ENCODE measurements at places on chromosomes 4 and X.

DNA sequence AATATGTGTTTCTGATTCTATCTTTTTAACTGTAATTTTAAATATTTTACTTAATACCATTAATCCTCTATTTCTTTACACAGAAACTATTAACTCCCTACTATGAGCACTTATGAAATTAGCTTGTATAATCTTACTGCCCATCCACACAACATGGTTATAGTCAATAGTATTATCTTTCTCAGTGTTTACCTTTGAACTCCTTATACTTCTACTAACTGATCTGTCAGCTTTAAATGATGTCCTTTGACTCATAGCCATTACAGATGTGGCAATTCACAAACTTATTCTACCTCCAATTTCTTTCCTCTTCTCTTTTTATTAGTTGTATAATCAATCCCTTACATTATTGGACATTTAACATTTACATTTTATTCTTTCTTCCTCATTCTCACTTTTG, 5.5 kb downstream of the SEC31A start:
- no peak for DNase-seq

GRCh38 chr4:77917075-77917474, 54.4 kb downstream of the MRPL1 start:
- no peak for DNase-seq

- peak; percentile 62 for DNase-seq
These were observed 2.0 kb downstream of the ADGRL3 start for GRCh38 chr4:61201961-61202637.

- peak; percentile 92 for DNase-seq
These were observed at the start of gene PLA2G12A for GRCh38 chr4:109729718-109730618. Gene PLA2G12A, minus strand, starts transcription at chr4:109730070. Its CDS starts 261 bp downstream, at chr4:109729809.

DNA sequence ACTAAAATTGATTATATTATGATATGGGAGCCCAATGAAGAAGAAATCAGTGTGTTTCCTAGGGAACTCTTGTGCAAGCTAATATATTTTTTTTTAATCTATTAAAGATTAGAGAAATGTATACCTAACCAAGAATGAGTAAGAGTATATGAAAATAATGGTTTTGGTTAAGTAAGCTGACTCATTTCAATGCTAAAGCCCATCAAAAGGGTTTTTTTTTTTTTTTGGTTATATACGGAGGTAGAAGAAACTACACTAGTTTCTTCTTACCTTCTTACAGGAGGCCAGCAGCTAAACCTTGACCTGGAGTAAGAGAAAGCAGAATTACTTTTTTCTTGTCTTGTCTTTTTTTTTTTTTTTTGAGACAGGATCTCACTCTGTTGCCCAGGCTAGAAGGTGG, 27.5 kb downstream of the RUFY3 start:
- DNase-seq: no peak

GRCh38 chr4:158786121-158786601, 17.3 kb downstream of the FNIP2 start:
- DNase-seq: no peak

GRCh38 chrX:1480082-1480785, 27.5 kb upstream of the ASMTL start:
- no peak for DNase-seq

DNA sequence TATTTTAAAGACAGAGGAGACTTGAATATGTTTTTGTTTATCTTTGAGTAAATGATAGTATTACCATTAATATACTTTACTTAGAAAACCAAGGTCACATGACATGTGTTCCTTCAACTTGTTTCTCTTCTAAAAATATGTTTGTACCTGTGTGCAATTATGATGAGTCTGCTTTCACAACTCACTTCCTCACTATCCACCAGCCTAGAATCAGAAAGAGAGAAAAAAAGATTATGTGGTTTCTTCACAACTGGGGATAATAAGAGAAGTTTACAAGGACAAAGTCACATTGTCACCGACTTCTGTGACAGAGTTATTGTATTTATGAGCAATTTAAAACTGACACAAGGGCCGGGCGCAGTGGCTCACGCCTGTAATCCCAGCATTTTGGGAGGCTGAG, 1112.1 kb downstream of the RPA4 start:
- DNase-seq: no peak

DNA sequence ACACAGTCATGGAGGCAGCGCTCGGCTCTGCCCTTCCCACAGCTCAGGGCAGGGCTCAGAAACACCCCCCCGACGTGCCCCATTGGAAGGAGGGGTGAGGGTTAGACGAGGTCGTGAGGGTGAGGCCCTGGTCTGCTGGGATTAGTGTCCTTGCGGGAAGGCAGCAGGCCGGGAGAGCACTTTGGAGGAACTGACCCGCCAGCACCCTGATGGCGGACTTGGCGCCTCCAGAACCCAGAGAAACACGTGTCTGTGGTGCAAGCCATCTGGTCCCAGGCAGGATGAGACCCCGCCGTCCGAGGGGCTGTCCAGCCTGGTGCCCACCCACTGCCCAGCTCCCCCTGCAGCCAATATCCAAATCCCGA, 26.3 kb downstream of the TACC3 start:
- DNase-seq: no peak
